ENCODE measurements at places on chromosomes 5 and 9.

GRCh38 chr5:175351126-175351525, 92.9 kb downstream of the DRD1 start:
- no peak for DNase-seq

- DNase-seq, result peak; percentile 4
Observed at GRCh38 chr9:74120061-74120460, 377.1 kb upstream of the RORB start.

DNA sequence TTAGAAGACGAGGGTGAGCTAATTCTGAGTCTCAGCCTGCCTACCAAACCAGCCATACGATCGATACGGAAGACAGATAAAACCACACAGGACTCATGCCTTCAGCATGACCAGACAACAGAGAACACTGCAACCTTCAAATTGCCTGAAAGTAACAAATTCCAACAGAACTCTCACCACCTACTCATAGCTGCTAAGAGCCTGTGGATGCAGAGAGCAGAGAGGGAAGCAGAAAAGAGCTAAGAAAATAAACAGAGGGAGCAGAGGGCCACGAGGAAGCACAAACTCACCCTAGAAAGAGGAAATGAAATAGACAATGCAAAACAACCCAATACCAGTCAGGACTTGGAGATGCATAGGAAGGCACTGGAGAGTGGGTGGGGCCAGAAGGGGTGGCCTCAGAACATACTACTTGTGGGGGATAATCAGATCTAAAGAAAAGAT, 86.7 kb upstream of the TAS2R1 start:
- peak; percentile 85 for DNase-seq

DNA sequence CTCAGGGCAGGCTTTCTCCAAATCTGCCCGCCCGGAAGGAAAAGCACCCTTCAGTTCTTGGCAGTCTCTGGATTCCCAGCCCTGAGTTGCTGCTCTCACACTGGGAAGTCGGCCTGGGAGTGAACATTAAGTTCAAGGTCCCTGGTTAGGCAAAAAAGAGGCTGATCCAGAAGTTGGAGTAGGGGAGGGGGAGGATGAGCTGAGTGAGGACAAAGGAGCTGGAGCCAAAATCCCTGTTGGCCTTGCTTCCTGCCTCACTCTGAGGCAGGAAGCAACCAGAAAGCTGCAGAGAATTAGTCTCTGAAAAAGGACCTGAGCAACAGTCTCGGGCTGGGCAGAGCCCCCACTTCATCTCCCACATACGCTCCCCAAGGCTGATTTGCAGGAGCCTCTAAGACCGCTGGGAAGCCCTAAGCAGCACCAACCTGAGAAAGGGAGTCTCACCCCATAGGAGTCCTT, 15.0 kb upstream of the RPS14 start:
- peak; percentile 30 for DNase-seq

DNA sequence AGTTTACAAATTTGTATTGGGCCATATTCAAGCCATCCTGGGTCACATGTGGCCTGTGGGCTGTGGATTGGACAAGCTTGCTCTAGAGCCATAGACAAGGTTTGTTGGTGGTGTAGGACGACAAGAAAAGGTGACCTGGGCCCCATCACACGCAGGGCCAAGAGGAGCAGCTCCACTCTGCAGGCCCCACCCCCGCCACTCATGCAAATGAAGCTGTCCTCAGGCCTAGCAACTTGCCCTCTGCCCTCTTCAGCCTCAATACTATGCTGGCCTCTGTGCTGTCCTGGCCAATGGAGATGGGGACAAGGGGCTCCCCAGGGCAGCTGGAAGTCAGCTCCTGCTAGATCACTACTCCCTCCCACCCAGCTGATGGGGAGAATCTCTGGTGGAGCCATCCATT, 55.2 kb upstream of the TMEM252 start:
- DNase-seq, result no peak

DNA sequence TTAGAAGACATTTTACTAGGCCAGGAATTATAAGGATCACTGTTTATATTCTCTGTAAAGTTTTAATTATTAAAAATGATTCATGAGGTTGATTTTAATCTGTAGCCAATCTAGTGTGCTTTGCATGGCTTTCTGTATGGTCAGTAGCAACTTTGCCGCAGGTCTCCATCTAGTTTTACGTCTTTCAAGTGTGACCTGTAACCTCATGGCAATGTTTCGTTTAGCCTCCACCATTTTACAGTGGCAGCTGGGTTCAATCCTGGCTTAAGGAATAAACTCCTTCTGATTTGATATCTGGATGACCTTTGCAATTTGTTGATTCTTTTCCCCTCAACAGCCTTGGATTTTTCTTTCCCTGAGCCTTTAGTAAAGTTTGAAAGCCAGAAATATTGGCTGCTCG, 434.5 kb upstream of the CDH9 start:
- DNase-seq, result no peak

- no peak for DNase-seq
Observed at GRCh38 chr9:135674977-135675376, 11.9 kb downstream of the LCN9 start.

- no peak for DNase-seq
Observed at GRCh38 chr9:125966466-125966865, 219.3 kb downstream of the PBX3 start.

DNA sequence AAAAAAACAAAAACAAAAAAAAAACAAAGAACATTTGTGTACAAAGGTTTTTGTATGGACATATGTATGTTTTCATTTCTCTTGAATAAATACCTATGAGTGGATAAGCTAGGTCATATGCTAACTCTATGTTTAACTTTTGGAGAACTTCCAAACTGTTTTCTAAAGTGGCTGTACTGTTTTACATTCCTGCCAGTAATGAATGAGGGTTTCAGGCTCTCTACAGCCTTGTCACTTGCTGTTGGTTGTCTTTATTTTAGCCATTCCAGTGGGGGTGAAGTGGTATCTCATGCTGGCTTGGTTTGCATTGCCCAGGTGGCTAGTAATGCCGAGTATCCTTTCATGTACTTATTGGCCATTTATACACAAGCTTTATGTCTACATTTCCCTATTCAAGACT, 9.1 kb upstream of the TRIO start:
- DNase-seq, result peak; percentile 46

GRCh38 chr9:15670894-15671293, 118.1 kb downstream of the CCDC171 start:
- no peak for DNase-seq

DNA sequence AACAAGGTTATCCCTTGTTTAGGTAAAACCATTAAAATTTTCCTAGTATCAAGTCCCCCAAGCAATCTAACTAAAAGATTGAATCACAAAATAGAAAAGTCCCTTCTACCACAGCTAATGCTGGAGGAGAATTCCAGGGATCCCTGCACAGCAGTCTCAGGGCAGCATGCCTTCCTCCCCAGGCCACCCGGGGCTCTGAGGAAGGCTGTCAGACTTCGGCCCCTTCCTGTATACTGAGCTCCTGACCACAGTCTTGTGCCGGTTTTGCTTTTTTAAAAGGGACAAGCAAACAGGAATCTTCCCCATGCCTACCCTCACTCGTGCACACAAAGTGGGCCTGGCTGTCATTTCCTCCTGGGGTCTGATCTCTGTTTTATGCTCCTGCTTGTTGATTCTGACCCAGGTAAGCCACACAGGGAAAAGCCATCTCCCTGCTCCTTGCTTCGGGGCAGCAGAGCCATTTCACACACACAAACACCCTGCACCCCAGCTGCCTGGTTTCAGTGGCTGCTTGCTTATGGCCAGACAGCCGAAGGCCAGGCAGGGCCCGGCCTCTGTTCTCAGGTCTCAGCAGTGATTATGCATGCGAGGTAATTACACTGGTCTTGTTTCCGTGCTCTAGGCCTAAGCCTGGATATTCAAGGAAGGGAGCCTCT, 211.9 kb downstream of the NXNL2 start:
- peak; percentile 62 for DNase-seq

DNA sequence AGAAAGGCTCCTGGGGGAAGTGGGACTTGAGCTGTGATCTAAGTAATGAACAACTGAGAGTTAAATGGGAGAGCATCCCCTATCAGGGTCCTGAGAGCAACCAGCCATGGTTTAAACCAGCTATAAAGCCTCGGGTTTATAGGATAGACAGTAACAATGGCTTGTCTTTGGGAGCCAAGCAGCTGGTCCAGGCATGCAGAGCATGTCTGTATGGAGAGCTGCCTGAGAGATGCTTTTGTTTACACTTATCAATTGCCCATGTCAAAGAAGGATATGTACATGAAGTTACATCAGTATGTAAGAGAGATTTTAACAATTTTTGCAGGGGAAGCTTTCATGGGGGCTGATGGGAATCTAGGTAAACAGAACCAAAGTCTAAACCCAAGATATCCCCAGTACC, 4.4 kb downstream of the TGFBI start:
- no peak for DNase-seq

- peak; percentile 78 for DNase-seq
Observed at GRCh38 chr5:75037106-75037505, 15.3 kb downstream of the GCNT4 start.

DNA sequence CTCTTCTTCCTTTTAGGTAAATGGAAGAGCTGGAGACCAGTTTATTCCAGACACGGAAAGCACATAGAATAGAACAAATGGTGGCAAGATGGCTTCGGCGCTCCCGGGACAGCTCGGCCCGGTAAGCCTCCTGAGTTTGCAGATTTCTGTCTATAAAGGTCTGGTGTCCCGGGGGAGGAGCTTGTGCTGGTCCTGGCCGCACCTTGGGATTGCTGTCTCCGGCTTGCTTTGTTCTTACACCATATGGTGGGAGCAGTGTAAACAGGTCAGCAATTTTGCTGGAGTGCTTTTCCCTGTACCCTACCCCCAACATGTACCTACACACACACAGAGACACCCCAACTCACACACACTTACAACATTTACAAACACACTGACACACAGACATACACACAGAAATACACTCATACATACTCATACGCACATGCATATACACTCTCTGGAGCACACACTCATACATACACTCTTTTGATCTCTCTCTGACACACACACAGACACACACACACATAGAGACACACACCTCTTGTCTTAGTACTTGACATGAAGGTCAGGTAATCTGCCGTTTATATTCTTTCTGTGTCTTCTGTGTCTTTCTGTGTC, 42.0 kb downstream of the FRMPD1 start:
- no peak for DNase-seq

- peak; percentile 62 for DNase-seq
Observed at GRCh38 chr9:70257991-70258691, 637 bp upstream of the SMC5 start.

GRCh38 chr9:124618476-124618875, 111.3 kb upstream of the NR5A1 start:
- DNase-seq, result no peak

- no peak for DNase-seq
Observed at GRCh38 chr5:137234973-137235943, 263.9 kb downstream of the SPOCK1 start.

DNA sequence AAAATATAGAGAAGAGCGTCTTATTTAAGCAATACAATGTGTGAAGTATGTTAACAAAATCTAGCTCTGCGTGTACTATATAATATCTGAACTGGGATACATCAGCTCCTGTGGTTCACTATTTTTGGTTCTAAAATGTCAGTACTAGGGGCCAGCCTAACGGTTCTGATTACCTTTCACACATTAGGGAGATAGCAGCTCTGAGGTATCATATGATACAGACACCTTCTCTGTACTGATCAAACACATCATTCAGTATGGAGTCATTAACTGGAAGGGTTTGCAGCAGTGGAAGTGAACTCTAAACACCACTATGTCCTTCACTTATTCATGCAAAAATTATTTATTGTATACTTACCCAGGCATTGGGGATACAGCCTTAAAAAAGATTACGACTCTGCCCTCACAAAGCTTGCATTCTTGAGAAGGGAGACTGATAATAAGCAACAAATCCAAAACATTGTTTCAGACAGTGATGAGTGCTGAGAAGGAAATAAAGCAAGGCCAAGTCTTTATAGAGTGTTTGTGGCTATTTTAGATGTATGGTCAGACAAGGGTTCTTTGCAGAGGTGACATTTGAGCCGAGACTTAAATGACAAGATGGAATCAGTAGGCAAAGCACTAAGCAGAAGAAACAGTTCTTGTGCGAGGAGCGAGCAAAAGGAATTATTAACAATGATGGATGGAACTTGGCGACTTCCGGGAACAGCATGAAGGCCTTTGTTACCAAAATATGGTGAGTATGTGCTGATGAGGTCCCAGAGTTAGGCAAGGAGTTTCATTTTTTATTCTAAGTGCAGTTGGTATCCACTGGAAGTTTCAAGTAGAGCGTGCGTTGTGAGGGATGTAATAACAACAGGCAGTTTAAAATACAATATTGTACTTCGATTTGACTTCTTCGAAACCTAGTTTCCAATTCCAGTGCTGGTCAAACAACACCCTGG, 1.8 kb upstream of the LNPEP start:
- DNase-seq, result no peak

- peak; percentile 67 for DNase-seq
Observed at GRCh38 chr5:172743112-172743959, 27.7 kb downstream of the DUSP1 start.

- DNase-seq, result no peak
Observed at GRCh38 chr9:96015876-96016686, 140.6 kb downstream of the ERCC6L2 start.

- DNase-seq, result no peak
Observed at GRCh38 chr9:136394312-136395019, 5.5 kb downstream of the SNAPC4 start.

DNA sequence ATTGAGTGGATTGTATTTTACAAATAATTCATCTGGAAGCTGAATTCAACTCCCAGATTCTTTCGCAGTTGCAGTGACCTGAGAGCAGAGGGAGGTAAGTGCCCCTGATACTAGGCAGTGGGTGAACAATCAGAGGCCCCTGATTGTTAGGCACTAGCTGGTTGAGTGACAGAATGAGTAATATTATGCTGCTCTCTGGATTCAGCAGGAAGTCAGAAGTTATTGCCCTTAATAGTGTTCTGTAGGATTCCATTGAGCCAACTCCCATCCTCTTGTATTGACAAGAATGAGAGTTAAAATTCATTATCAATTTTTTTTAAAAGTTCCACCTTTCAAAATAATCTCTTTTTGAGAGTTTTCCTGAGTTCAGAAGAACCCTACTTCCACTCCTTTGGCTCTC, 301.2 kb downstream of the DTWD2 start:
- no peak for DNase-seq

DNA sequence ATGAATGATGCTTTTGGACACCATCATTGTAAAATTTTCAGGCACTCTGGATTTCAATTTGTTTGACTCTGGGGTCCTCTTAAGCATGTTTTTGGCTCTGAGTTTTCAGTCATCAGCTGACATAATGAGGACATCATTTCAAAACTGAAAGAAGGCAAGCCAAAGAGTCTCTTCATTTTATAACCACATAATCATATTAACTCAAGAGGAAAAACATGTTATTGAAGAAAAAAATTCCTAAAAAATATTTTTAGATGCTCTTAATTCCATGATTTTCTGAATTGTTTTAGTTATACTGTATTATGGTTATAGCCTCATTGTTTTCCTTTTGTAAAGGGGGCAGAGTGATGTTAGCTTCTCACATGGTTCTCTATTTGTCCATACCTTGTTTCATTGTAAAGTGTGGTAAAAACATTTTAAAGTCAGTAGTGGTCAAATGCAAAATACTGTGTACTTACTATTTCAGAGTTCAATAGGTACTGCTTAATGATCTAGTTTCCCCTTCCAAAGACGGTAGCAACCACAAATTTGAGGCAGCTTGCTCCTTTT, 472.1 kb downstream of the DMRT2 start:
- DNase-seq, result no peak

- peak; percentile 16 for DNase-seq
Observed at GRCh38 chr5:91484662-91485061, 101.5 kb upstream of the ARRDC3 start.

- DNase-seq, result no peak
Observed at GRCh38 chr9:23820451-23821374, 5.3 kb downstream of the ELAVL2 start.

- no peak for DNase-seq
Observed at GRCh38 chr5:149576021-149576420, 5.3 kb upstream of the ARHGEF37 start.

- DNase-seq, result peak; percentile 20
Observed at GRCh38 chr5:154110716-154111115, 71.9 kb downstream of the MFAP3 start.

GRCh38 chr5:122615146-122615545, 159.7 kb upstream of the SNX2 start:
- no peak for DNase-seq
